ENCODE measurements at places on chromosomes 12 and 14. TPM values are rescaled to one million over a fixed set of nuclear protein-coding genes. Genes with fewer than 3 reads are reported as not detected.

GRCh38 chr14:74190927-74191575 is 48.2 kb upstream of the VSX2 start:
- no peak for DNase-seq

The LPCAT3 gene
- total RNA-seq: 87.9 TPM

The GARIN6 gene
- not detected for total RNA-seq

The A2M gene
- total RNA-seq: 227 TPM

The AQP6 gene
- total RNA-seq: not detected

Data from left colon (tissue), 2 donors.